ENCODE measurements at places on chromosomes 6 and 20.

GRCh38 chr20:63519668-63520503 lies 679 bp upstream of the PPDPF start:
- peak; percentile 66 for DNase-seq

DNA sequence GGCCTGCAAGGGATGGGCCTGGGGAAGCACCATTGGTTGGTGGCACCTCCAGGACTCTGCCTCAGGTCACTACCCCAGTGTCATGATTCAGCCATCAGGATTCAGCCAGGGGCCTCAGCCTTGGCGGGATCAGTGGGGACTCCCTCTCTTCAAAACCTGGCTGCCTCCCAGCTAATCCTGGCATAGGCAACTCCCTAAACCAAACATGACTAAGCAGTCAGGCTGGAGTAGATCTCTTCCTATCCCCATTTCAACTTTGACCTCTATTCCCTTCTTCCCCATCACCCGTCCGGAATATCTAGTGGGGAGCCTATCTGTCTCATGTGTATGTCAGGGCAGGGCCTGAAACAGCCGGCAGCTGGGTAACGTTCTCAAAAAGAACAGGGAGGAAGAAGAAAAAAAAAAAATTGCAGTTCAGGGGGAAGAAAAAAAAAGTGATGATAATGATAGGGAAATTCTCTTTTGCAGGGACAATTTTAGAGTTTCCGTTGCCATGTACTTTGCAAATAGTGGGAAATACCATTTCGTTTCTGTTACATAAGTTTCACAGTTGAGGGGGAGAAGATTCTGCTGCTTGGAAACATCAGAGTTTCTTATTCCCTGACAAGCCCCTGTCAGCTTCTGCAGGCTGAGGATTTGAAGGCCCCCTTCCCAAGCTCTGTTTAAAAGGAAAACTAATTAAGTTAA lies 4.1 kb upstream of the PREX1 start:
- DNase-seq = no peak

GRCh38 chr20:2972126-2972525 lies 71.3 kb upstream of the GNRH2 start:
- DNase-seq = no peak

DNA sequence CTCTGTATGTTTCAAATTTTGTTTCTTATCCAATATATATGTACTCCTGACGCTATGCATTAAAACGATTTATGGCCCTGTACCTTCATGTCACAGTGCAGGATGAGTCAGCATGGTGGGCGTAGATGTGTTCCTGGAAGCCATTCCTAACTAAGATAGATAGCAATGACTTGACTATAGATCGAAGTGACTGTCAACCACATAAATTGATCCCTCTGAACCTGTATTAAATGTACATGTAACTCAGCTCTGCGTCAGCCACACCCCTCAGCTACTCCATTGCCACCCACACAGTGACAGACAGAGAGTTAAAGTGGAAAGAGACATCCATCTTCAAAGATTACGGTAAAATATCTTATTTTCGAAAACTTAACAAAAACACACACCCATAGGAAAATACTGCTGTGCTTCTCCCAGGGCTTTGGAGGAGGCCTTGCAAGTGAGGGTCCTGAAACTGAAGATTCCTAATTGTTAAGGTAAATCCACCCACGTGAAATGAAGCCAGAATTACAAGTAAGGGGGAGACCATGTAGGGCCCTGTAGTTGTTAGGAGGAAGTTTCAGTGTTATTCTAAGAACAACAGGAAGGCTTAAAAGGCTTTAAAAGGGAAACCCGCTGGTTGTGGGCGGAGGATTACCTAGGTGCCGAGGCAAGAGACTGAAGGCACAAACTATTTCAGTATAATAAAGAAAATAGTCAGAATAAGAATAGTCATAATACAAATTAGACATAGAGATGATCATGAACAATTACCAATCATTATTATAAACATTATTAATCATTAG lies 10.3 kb upstream of the RAD21L1 start:
- DNase-seq = no peak

DNA sequence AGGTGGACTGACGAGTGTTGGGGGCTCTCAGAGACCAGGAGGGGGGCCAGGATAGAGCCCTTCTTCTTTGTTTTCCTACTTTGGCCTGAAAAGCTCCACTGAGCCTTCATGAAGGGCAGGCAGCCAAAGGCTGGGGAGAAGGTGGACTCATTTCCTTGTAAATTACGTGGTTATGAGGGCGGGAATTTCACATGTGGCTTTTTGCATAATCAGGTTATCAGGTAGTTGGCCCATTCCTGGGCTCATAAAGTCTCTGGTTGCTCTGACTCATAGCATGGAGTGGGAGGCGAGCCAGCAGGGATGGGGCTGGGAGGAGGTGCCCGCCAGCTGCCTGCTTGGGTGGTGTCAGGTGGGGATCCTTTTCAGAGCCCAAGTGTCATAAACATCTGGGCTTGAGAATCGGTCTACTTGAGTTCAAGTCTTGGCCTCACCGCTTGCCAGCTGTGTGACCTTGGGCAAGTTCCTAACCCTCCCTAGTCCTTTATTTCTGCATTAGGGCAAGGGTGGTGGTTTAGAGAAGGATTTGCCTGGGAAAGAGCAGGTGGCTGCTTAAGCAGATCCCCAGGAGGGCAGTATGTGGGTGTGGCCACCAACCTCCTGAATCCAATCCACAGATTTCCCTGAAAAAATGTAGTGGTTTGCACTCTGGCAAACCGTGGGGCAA lies 26.5 kb upstream of the RNF24 start:
- no peak for DNase-seq

DNA sequence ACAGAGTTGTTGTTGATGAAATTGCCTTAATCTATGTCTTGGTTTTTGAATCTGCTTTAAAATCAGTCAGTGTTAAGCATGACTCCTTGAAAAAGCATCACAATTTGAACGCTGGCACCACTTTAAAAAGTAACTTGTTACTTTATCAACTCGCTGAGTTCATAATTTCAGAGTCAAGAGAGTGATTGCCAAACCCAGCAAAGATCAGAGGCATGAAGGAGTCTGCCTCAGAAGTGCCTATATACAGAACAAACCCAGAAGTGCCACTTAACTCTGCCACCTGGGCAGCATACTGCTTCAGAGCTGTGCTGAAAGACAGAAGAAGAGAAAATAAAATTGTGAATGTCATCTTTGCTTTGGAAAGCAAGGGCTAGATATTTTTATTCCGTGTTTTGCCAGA lies 73.6 kb upstream of the HCRTR2 start:
- no peak for DNase-seq

DNA sequence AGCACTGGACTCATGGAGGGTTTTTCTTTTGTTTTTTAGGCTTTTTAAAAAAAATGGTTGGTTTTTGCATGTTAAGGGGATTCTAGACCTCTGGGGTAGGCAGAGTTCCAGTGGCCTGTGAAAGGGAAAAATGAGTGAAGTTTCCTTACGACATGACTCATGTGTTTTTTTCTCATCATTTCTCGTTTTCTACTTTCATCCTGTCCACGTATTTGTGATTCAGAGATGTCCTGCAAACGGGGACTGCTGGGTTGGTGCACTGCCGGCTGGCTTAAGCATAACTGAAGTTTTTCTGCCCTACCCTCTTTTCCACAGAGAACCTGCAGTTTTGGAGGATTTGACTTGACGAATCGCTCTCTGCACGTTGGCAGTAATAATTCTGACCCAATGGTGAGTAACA lies 182.3 kb downstream of the SASH1 start:
- no peak for DNase-seq

DNA sequence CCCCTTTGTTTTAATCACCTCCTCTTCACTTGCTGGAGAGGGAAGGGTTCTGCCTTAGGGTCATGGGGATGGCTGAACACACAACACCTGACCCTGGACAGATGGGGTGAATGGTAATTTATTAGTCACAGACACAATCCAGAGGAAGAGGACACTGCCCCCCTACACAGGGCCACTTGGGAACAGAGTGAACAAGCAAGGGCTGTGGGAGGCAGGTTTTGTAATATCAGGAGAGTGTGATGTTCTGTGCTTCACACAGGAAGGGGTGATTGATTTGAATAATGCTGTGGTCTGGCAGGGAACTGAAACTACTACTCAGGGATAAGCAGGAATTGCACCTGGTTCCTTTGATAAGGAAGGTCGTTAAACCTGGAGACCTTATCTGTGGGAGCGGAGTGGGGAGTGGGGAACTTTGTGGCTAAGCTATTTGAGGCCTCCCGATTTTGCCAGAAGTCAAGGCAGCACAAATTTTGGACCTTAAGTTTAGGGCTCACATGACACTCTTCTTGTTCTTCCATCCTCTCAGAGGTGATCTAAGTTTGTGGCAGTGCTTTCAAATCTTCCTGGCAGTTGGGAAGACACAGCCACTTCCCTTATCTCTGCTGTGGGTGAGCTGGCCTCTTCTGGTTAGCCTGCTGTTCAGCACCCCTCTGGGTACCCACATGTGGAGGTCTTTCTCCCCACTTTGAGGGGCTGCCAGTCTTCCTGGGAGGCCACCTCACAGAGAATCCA lies 77.8 kb downstream of the CD164 start:
- DNase-seq = no peak

DNA sequence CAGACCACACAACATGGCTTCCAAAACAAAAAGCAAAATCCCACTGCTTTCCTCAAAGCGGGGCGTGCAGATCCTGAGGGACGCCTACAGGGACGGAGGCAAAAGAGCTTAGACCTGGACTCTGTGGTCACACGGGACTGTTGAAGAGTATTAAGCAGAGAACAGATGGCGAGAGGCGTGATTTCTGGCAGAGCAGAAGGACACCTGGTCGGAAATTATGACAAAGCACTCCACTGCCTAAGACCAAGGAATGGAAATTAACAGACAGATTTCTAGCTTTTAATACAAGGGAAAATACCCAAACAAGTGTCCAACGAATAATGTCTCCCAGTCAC lies 15.4 kb downstream of the CST7 start:
- no peak for DNase-seq

GRCh38 chr20:48816282-48817205 lies 11.3 kb downstream of the PREX1 start:
- DNase-seq = no peak
